ENCODE measurements at places on chromosomes 4 and X. TPM values are rescaled to one million over a fixed set of nuclear protein-coding genes. Genes with fewer than 3 reads are reported as not detected.

DNA sequence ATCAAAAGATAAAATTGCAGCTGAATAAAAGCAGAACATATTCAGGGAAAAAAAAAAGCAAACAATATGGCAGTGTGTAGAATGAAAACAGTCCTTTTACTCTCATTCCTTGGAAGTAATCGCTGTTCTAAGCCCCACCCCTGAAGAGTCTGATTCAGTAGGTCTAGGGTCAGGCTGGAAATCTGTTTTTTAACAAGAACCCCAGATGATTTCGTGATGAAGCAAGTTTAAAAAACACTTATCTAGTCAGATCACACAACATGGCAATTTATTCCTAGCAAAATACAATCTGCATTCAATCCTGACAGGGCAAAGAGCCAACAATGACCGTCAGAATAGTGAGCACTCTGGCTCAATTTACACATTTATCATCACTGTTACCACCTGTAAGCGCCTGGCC is 16.1 kb downstream of the FAM120C start:
- no peak for DNase-seq
- no peaks in the 10 kb centered on the region for H3K4me1 ChIP-seq
- H3K27me3 ChIP-seq: no peaks in the 10 kb centered on the region

GLRB gene
- total RNA-seq: not detected

DCAF12L2 gene
- not detected for total RNA-seq

GRCh38 chr4:88567591-88567990 is 24.7 kb upstream of the HERC3 start:
- no peak overlapping the region for H3K4me3 ChIP-seq
- H3K36me3 ChIP-seq: peaks cover 2% of the 10 kb centered on the region
- no peaks in the 10 kb centered on the region for H3K4me1 ChIP-seq
- DNase-seq: no peak
- H3K27ac ChIP-seq: no peak overlapping the region
- H3K27me3 ChIP-seq: peaks cover 12% of the 10 kb centered on the region

- H3K27me3 ChIP-seq: peaks cover 33% of the 10 kb centered on the region
- no peak overlapping the region for H3K4me3 ChIP-seq
- peaks cover under 1% of the 10 kb centered on the region for H3K4me1 ChIP-seq
Observed at GRCh38 chrX:153884136-153884535, 1.8 kb downstream of the L1CAM start.

DNA sequence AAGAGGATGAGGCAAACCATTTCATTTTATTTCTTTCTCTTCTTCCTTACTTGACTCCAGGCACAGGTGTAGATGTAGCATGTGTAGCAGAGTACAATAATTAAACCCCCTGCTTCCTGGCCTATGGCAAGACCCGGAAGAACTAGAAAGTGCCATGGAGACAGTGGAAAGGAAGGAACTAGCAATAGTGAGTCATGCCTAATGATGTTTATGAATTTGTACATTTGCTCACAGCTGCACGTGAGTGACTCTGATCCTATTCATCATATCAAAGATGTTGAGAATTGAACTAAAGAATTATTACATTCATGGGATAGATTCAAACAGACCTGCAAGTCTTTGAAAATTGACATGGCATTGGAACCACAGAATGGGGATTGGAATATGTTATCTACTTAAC is 2233.9 kb upstream of the TENM3 start:
- no peak overlapping the region for H3K4me3 ChIP-seq
- no peak overlapping the region for H3K27ac ChIP-seq
- H3K4me1 ChIP-seq: no peaks in the 10 kb centered on the region
- H3K27me3 ChIP-seq: peaks cover 6% of the 10 kb centered on the region
- H3K36me3 ChIP-seq: no peaks in the 10 kb centered on the region
- no peak for DNase-seq

TLR8 gene
- 0.11 TPM for total RNA-seq

RBM47 gene
- total RNA-seq: 3.1 TPM

- H3K27ac ChIP-seq: peak within 1 kb of the TSS; percentile 79
- no peaks in the 10 kb centered on the region for H3K36me3 ChIP-seq
- peak; percentile 77 for DNase-seq
- H3K27me3 ChIP-seq: no peaks in the 10 kb centered on the region
- peaks cover 5% of the 10 kb centered on the region for H3K4me1 ChIP-seq
Observed at GRCh38 chrX:37846934-37847732, at the start of gene DYNLT3. Gene DYNLT3 (minus strand): TSS chrX:37847571. CDS start chrX:37847510, 61 bp downstream.

BEX5 gene
- 2.6 TPM for total RNA-seq

GRCh38 chrX:67094061-67094460 is 449.8 kb upstream of the AR start:
- H3K27ac ChIP-seq: no peak overlapping the region
- DNase-seq: no peak
- no peaks in the 10 kb centered on the region for H3K36me3 ChIP-seq
- H3K4me1 ChIP-seq: no peaks in the 10 kb centered on the region
- H3K4me3 ChIP-seq: no peak overlapping the region

GRCh38 chr4:76897536-76898384 is at the start of gene SOWAHB:
Gene SOWAHB (minus strand): TSS chr4:76898144. CDS start chr4:76897849, 295 bp downstream.
- peaks cover 9% of the 10 kb centered on the region for H3K4me1 ChIP-seq
- peak within 1 kb of the TSS; percentile 69 for H3K4me3 ChIP-seq
- H3K27me3 ChIP-seq: peaks cover 56% of the 10 kb centered on the region
- no peaks in the 10 kb centered on the region for H3K36me3 ChIP-seq
- no peak within 1 kb of the TSS for H3K27ac ChIP-seq

DNA sequence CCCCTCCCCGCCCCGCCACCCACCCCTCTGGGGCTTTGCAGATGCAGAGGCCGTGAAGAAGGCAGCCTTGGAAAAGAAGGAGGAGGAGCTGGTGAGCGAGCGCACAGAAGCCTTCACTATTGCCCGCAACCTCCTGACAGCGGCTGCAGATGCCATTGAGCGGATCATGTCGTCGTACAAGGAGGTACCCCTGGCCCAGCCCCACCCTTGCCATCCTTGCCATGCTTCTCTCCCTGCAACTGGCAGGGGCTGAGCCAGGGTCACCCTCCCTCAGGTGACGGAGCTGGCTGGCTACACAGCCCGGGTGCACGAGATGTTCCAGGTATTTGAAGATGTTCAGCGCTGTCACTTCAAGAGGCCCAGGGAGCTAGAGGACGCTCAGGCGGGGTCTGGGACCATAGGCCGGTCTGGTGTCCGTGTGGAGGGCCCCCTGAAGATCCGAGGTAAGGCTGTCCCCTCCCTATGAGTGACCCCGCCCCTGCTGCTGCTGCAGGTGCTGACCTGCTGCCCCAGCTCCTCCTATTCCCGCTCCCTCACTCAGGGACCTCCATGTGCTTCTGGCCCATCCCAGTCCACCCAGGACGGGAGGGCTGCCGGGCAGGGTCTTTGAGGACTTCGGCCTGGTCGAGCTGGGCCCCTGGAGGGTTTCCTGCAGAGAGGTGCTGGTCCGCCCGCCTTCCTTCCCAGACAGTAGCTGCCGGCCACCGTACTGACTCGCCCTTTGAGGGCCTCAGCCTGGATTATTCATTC is 11.6 kb downstream of the ABCD1 start:
- H3K27ac ChIP-seq: no peak overlapping the region
- peaks cover 25% of the 10 kb centered on the region for H3K36me3 ChIP-seq
- DNase-seq: no peak
- H3K27me3 ChIP-seq: no peaks in the 10 kb centered on the region

DNA sequence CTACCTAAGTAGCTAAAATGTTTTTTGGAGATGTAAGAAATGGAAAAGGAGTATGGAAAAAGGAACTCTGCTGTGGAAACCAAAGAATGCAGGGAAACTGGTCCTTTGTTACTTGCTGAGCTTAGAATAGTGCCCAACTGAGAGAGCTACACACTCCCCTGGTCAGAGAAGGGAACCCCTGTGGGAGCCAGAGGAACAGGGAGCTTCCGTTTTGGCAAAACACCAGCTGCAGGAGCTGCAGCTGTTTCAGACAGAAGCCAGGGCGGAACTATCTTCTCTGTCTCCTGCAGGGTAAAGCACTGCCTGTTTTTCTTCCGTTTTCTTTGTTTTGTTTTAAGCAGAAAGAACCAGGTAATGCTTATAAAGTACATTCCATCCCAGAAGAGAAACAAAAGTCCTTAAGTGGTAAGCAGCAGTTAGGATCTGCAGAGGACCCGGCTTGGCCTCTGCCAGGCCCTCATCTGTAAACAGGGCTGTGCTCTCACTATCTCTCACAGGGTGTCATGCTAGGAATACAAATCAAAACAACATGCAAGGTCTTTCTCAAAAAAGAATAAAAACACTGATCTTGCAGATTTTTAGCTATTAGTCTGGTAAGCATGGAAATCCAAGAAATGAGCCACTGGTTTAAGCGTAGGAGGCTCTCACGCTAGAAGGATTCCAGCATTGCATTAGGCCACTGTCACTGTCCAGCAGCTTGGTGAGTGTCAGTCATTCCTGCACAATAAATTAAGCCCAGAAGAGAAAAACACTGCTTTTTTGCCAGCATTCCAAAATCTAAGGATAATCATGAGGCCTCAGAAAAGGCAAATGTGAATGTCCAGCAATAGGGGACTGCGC is 76.1 kb downstream of the CHST7 start:
- no peak overlapping the region for H3K27ac ChIP-seq
- H3K27me3 ChIP-seq: no peaks in the 10 kb centered on the region
- DNase-seq: no peak
- peaks cover 5% of the 10 kb centered on the region for H3K4me1 ChIP-seq
- H3K4me3 ChIP-seq: no peak overlapping the region
- H3K36me3 ChIP-seq: peaks cover 3% of the 10 kb centered on the region

GRCh38 chr4:6307891-6308290 is 38.2 kb downstream of the WFS1 start:
- peaks cover 7% of the 10 kb centered on the region for H3K4me1 ChIP-seq
- H3K27me3 ChIP-seq: peaks cover 26% of the 10 kb centered on the region
- no peak overlapping the region for H3K27ac ChIP-seq

CCSER1 gene
- total RNA-seq: not detected

TRMT44 gene
- total RNA-seq: 26.1 TPM

MAGEE1 gene
- 7.7 TPM for total RNA-seq

- H3K4me3 ChIP-seq: no peak overlapping the region
- peaks cover 24% of the 10 kb centered on the region for H3K27me3 ChIP-seq
- H3K36me3 ChIP-seq: no peaks in the 10 kb centered on the region
- no peaks in the 10 kb centered on the region for H3K4me1 ChIP-seq
- no peak overlapping the region for H3K27ac ChIP-seq
Observed at GRCh38 chr4:150082241-150082640, 4.0 kb downstream of the DCLK2 start.

Data from activated naive CD8-positive, alpha-beta T cell treated with anti-CD3 and anti-CD28 coated beads, Interleukin-2, amount 10 ng/mL, durations not matched to agents 7 days and 5 days (primary cell).